ENCODE measurements at places on chromosomes 5 and 9.

GRCh38 chr9:87950765-87951488 lies 23.4 kb downstream of the CDK20 start:
- DNase-seq: no peak

GRCh38 chr9:68470067-68470466 lies 70.6 kb downstream of the TMEM252 start:
- DNase-seq: no peak

GRCh38 chr5:139745132-139745799 lies 50.3 kb upstream of the PSD2 start:
- no peak for DNase-seq

- DNase-seq: no peak
Observed at GRCh38 chr5:9499498-9499876, 46.4 kb downstream of the SEMA5A start.

GRCh38 chr9:113737517-113738271 lies 138.4 kb upstream of the ZNF618 start:
- DNase-seq: no peak

GRCh38 chr9:32866273-32866672 lies 82.9 kb downstream of the TMEM215 start:
- DNase-seq: no peak

- no peak for DNase-seq
Observed at GRCh38 chr5:154485850-154486426, 7.9 kb upstream of the HAND1 start.

DNA sequence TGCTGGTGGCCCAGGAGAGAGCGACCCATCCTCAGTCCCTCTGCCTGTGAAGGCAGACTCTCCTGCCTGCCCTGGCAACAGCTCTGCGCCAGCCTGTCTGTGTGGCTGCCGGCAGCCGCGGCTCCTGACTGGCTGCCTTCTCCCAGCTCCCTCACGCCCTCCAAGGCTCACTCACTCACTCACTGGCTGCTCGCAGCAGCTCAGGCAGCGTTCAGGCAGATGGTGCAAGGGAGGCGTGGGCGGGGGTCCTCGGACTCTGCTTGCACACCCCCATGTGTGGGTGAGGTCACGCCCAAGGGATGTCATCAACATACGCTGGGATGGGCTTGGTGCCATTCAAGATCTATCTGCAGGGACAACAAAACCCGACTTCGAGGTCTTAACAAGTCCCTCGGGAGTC lies 66.7 kb downstream of the DAB2IP start:
- DNase-seq: no peak

- DNase-seq: no peak
Observed at GRCh38 chr5:139738193-139739149, 57.1 kb upstream of the PSD2 start.

- no peak for DNase-seq
Observed at GRCh38 chr5:16737620-16738364, 121.0 kb upstream of the RETREG1 start.

GRCh38 chr5:6781716-6782115 lies 68.5 kb downstream of the TENT4A start:
- DNase-seq: no peak

- DNase-seq: no peak
Observed at GRCh38 chr5:163772644-163773043, 267.2 kb downstream of the MAT2B start.

DNA sequence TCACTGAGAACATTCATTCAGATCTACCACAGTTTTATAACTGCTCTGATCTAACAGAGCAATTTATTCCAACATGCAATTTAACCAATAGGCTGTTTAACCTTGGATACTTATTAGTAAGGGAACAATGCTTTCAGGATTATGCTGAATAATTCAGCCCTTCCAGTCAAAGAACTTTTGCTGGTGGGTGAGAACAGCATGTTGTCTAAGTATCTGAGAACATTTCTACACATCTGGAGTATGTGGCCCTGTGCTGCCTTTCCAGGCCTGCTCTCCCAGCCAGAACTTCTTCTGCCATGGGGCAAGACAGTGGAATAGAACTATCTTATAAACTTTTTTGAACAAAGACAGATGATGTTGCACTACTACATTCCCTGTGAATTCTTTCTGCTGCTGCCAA lies 55.8 kb downstream of the NFIB start:
- no peak for DNase-seq

GRCh38 chr9:109586993-109587392 lies 88.9 kb upstream of the PTPN3 start:
- DNase-seq: no peak

- DNase-seq: peak; percentile 71
Observed at GRCh38 chr9:136485049-136486045, 2.5 kb upstream of the SEC16A start.

DNA sequence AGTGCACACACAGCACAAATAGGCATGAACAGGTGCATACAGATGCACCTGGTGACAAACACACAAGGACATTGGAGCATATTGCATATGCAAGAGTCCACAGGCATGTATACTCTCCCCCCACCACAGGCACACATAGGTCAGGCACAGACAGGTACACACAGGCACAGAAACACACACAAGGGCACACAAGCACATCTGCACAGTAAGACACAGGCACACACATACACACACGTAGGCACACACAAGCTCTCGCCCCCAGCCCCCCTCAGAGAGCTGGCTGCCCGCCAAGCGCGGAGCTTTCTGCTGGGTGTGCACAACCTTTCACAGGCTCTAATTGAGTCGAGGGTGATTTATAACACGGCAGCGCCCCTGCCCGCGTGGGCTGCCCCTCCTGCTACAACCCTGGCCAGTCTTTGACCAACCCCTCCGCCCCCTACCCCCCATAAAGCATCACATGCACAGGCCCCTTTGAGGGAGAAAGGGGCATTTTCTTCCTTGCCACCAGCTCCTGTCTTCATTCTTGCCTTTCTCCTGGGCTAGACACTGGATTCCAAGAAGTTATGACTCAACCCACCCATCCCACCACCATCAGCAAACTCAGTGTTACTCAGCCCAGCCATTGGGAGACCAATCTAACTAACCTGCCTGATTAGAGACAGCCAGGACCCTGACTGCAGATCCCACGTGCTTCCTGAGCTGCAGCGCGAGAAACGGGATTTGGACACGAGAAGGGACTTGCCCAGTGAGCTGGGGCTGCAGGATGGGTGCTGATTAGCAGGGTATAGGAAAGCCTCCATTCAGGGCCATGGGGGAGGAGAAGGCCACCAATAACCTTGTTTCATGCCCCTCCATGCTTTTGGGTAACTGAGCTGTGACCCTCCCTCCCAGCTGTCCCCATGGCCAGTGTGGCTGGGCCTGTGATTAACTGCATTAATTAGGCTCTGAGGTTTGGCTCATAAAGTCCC lies 42.8 kb upstream of the PSD2 start:
- no peak for DNase-seq

DNA sequence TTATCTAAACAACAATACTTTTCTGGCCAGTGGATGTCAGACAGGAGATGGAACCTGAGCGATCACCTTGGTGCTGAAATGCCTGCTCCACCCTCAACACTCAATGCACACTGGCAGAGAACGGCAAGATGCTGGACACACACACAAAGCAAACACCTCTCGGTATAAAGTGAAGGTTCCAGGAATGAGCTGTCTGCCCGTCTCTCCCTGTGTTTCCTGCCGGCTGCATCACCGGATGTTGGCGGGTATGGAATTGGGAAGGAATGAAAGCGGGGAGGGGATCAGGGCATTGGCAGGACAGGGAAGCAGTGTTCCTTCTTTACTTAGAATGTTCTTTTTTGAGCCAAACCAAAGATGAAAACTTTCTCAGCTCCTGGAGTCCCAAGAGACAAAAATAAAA lies 59.2 kb downstream of the MED10 start:
- no peak for DNase-seq

DNA sequence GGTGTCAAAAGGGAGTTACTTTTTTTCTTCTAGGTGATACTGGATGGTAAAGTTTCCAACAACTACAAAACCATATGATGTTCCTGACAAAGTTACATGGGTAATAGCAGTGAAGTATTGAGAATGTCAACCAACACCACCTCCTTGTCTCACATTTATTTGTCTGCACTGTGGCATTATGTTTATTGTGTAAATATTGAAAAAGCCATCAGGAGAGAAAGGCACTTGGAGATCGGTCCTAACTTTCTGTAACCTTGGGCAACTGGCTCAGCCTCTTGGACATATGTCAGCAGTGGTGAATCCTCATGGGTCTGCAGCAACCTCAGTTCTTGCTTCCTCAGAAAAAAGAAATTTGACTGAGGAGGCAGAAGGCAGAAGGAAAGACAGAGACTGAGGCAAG lies 50.0 kb upstream of the ICE1 start:
- no peak for DNase-seq

DNA sequence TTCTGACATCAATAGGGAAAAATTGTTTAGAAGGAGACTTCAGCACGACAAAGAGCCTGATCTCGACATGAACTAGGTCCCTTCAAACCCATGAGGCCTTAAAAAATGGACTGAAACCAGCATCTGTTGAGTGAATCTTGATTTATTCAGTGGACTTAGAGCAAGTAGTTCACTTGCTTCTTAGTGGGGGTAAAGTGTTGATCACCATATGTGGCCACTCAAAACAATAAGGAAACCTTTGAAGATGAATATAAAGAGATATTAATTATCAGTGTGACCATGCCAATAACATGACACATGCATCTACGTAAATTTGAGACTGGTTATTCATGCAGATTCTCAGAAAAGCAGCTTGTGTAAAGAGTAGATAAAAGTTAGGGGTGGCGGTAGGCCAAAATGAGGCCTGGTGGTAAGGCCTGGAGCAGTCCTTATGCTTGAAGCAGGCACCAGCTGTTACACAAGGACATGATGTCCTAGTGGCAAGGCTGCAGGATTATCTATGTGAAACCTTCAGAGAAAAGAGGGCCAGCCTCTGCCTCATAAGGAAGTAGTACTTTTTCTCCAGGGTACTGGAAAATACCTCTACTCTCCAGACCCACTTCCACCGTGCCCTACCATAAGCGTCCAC lies 61.3 kb downstream of the S1PR3 start:
- DNase-seq: no peak

DNA sequence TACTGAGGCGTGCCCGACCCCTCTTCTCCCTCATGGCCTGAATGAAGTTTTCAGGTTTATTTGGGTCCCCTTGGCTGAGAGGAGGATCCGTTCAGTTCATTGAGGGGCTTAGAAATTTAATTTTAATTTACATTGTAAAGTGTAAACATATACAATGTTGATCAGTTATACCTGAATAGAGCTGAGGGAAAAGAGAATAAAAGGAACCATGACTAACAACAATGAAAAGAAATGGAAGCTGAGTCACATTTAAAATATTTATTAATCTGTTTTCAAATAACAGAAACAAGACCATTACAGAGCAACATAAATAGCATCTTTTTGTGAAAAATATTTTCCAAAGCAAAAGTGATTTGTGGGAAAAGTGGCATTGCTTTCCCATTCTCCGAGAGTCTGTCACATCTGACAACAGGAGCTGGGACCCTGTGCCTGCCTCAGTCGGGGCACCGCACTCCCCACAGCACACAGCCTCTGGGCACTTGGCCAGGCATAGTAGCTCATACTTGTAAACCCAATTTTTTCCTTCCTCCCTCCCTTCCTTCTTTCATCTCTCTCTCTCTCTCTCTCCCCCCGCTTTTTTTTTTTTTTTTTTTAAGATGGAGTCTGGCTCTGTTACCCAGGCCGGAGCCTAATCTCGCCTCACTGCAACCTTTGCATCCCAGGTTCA lies 28.7 kb downstream of the PROP1 start:
- no peak for DNase-seq

GRCh38 chr5:179151286-179152118 lies 91.3 kb downstream of the ZNF354C start:
- DNase-seq: no peak

DNA sequence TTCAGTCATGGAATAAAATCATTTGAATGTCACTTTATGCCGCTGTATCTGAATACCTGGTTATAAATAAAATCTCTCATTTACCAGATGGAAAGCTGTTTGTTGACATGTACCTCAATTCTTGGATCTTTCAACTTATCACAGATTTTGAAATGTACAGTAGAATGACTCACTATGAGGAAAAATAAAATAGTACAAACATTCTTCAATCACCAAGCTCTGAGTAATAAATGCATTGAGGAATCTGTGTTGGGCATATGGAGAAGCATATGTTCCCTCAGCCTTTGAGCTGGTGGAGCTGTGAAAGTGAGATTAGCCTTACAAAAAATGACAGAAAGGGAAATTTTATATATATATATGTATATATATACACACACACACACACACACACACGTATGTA lies 175.4 kb downstream of the KIAA0825 start:
- DNase-seq: no peak

DNA sequence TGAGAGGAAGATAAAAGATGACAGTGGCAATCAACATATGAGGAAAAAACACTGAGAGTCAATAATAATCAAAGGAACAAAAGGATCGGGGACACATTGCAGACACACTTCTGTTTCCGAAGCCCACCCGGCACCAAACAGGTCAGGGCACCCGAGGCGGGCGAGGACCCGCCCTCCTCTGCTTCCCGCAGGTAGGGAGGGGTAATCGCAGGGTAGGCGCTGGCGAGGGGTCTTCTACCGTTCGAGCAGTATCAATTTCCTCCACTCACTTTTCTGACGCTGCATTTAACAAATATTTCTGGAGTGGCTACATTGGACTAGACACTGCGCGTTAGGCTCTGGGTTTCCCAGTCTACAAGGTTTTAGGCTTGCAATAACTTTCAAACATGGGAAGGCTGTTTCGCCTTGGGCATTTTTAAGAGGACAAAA lies 1.3 kb downstream of the TXN start:
- DNase-seq: no peak

DNA sequence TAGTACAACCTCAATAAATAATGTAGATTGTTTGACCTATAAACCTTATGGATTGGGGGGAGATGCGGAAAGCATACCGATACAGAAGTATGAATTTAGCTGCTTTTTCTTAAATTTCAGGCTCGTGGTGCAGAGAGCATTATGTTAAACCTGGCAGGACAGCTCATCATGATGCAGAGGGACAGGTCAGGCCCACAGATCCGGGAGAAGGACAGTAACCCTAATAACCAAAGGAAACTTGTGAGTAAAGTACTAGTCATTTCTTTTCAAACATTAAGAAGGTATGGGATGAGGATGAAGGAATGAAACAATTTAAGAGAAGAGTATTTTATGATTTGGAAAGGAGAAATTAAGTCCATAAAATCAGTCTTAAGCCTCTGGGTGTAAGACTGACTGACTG lies 70.5 kb downstream of the ERMP1 start:
- no peak for DNase-seq

- DNase-seq: no peak
Observed at GRCh38 chr5:159211729-159212174, 2.4 kb upstream of the RNF145 start.

DNA sequence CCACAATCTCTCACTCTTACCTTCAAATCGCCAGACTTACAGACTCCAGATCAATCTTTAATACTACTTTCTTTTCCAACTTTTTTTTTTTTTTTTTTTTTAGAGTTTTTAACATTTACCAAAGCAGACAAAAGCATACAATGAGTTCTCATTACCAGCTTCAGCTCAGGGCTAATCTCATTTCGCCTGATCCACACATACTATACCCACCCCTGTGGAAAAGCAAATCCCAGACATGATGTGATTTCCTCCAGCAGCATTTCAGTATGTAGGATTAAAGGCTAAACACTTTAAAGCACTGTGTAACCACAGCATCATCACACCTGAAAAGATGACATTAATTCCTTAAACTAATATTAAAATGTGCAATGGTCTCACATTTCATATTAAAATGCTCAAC lies 138.8 kb upstream of the RETREG1 start:
- no peak for DNase-seq
